ENCODE measurements at places on chromosomes 4 and X.

- no peak for DNase-seq
These were observed 1039.7 kb downstream of the RAPGEF2 start for GRCh38 chr4:160142579-160142978.

- DNase-seq, result no peak
These were observed 490.2 kb downstream of the RAB28 start for GRCh38 chr4:12993923-12994322.

- no peak for DNase-seq
These were observed 101.3 kb upstream of the MAGEB10 start for GRCh38 chrX:27706526-27706925.

GRCh38 chr4:146342600-146343192 is 128.4 kb downstream of the REELD1 start:
- DNase-seq, result no peak

DNA sequence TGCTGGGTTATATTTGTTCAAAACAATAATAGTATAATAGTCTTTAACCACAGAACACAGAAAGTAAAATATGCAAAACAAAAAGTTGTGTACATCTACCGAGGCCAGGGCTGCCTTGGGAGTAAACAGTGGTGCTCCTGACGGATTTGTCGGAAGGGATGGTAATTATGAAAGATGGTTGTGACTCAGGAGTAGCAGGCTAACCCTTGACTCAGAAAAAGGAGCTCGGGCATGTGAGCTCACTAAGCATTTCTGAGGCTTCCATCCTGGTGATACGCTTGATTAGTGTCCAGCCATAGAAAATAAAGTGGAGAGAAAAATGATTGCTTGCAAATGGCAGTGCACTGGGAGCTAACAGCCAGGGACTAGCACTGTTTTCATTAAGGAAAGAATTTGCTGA is 53.2 kb upstream of the SPANXB1 start:
- no peak for DNase-seq

GRCh38 chrX:38402118-38402517 is 49.7 kb downstream of the OTC start:
- DNase-seq, result no peak

GRCh38 chr4:185246453-185246852 is 37.1 kb downstream of the SNX25 start:
- DNase-seq, result no peak

DNA sequence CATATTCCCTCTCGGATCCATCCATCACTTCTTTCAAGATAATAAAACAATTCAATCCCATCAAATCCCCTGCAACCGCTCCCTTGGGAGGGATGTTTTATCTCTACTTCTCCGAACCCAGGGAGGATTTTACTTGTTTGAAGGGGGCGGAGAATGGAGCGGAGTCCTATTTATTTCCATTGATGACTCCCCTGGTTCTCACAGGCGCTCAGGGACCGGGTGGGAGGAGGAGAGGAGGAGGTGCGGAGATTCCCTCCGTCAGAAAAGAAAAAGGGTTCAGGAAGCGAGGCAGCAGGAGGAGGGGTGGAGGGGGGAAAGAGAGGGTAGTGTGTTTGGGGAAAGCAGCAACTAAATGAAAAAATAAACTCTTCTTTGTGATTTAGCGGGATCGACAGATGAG is 2.1 kb downstream of the NDNF start:
- DNase-seq, result no peak

GRCh38 chr4:86586626-86587380 is 7.3 kb upstream of the PTPN13 start:
- no peak for DNase-seq

DNA sequence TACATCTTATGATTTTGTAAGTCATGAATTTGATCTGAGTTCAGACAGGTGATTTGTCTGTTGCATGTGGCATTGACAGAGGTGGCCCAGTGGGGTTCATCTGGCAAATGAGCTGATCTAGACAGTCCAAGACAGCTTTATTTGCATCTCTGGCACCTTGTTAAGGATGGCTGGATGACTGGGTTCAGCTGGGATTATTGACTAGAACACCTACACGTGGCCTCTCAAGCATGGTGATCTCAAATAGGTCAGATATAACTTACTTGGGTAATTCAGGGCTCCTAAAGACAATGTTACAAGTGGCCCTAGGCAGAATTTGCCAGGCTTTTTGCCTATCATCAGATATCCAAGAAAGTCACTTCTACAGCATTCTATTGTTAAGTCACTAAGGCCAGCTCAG is 48.0 kb downstream of the APOOL start:
- no peak for DNase-seq

DNA sequence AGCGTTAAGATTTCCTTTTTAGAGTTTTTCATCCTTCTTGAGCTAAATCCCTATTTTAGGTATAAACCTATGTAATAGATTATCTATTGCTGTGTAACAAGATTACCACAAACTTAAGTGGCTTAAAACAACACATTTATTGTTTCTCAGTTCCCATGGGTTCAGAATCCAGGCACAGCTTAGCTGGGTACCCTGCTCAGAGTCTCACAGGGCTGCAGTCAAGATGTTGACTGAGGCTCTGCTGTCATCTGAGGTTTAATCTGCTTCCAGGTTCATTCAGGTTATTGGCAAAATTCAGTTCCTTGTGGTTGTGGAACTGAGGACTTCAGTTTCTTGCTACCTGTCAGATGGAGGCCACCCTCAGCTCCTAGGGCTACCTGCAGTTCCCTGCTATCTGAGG is 60.9 kb downstream of the GK start:
- no peak for DNase-seq

DNA sequence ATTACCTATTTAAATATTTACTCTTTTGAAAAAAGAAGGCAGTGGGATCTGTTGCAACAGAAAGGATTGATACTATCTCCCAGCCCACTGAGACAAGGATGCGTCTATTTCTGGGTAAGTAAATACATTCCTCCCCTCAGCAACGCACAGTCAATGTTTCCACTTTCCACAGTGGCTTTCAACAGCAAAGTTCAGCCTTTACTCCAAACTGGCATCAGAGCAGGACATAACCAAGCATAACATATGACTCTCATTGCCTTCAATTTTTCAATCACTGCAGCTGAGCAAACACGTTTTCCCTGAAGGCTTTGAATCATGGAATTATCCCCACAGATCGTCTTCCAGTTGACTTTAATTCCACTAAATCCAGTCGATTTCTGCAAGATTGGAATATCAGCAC is 160.3 kb upstream of the FRG1 start:
- DNase-seq, result no peak

GRCh38 chr4:189414021-189414420 is 526.7 kb upstream of the FRG1 start:
- DNase-seq, result no peak

DNA sequence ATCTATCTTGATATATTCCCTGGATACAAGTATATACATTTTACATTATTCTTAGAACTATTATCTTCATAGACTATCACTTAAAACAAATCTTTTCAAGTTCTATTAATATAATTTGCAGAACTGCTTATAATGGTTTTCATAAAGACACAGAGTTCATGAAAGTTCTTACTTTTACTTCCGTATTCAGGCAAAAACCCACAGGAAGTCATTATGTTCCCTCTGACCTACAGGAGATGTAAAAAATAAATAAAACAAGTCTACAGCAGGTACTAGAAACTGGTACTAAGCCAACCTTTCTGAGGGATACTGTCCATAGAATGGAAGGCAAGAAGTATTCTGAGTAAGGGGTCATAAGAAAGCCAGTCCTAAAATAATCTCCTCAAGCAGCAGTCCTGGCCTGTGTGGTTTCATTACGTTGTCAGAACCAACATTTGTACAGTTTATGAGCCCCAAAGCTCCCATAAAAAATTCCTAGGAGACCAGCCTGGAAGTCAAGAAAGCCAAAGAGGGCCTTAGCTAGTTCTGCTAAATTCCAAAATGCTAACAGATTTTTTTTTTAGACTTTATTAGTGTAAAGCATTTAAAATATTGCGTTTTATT is 68.6 kb downstream of the CAMK2D start:
- no peak for DNase-seq

- DNase-seq, result no peak
These were observed 896.5 kb downstream of the PDHA2 start for GRCh38 chr4:96736352-96736889.

DNA sequence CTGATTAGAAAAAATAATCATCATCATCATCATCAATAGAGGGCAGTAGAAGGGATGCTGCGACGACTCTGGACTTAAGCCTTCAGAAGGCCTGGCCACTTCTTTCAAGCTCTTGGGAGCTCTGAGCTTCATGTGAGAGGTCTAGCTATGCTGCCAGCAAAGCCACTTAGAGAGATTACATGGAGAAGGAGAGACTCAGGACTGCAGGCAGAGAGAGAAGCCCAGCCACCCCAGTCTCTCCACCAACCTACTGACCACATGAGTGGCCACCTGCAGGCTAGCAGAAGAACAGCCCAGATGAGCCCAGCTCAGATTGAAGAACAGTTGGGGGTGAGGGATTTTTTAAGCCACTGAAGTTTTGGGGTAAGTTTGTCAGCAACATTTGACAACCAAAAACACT is 17.1 kb upstream of the TMEM150C start:
- DNase-seq, result no peak

Data from urinary bladder (tissue), 4 donors.